ENCODE measurements at places on chromosomes 3 and 15.

- no peak for DNase-seq
Measured at GRCh38 chr3:14803101-14803980, 15.4 kb upstream of the FGD5 start.

- no peak for DNase-seq
Measured at GRCh38 chr3:81425198-81425868, 336.1 kb downstream of the GBE1 start.

GRCh38 chr3:58321791-58322190 is 10.9 kb upstream of the PXK start:
- no peak for DNase-seq

DNA sequence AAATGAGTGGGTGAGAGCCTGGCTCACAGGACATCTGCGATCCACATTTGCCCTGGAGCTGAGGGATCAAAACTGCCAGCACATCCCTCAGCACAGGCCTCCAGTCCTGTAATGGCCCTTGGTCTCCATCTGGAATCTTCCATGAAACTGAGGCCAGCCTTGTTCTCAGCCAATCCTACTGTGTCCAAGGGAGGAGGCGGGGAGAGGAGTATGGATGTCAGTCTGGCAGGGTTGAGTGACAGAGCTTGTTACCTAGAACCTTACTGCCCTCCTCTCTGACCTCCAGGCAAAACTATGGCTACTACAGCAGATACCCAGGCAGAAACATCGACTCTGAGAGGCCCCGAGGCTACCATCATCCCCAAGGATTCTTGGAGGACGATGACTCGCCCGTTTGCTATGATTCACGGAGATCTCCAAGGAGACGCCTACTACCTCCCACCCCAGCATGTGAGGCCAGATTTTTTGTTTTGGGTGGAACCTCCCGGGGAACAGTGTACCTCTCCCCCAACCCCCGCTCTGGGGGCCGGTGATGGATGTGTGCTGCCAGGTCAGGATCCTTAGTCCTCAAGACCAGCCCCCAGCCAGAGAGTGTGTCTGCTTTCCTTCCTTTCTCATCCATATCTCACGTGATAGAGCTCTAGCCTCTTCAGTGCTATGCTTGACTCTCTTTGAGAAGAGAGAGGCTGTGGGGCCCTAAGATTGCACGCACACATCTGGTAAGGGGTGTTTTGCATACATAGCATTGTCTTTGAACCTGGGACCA is 41.3 kb downstream of the CHDH start:
- no peak for DNase-seq

DNA sequence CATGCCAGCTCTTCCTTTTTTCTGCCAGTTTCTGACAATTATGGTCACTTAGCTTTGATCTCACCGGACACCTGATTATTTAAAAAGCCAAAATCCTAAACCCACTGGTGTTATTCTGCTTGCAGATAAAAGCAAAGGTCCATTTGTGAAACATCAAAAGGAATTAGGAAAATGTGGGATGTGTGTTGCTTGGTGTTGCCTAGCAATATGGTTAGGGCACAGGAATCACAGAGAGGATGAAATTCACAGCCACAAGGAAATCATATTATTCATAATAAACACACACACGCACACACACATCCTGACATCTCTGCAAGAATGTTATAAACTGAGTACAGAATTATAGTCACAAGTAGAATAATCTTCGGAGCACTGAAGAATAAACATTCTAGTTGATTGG is 89.3 kb upstream of the BHLHE40 start:
- DNase-seq: no peak

DNA sequence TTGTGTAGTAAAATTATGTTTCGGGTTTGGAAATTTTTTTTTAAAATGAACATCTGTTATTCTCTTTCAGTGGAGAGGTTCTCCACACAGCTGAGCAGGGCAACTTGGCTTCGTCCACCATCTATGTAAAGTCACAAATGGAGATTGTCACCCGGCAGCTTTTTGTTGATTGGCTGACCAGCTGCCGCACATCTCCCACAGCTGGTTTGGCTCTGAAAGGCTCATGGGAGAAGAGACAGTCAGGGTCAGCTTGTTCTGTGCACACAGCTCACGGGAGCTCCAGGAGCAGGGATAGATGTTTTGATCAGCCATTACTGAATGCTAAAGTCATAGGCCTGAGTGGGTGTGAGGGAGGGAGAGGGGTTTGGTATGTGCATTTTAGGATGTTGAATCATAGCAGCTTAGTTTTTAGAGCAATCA is 12.9 kb upstream of the CCDC80 start:
- DNase-seq: no peak

GRCh38 chr3:174186377-174186989 is 672.7 kb upstream of the NAALADL2 start:
- DNase-seq: no peak

GRCh38 chr15:94722024-94722636 is 490.8 kb downstream of the MCTP2 start:
- DNase-seq: no peak

- DNase-seq: no peak
Measured at GRCh38 chr15:35654332-35654731, 108.4 kb upstream of the DPH6 start.

DNA sequence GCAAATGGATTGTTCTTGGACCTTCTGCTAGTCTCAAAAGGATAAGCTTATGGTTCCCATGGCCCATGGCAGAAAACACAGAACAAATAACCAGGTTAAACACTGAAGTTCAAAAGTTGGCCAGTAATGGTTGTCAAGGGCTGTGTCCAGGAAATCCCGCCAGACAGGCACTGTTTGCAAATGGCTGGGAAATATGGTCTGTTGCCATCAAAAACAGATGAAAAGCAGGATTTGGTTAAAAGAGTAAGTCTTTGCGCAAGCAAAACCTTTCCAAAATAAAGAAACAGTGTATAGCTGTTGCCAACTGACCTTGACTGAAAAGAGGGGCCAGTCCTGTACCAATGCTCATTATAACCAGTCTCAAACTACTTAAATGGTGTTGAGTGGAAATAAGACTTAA is 58.6 kb downstream of the WWTR1 start:
- DNase-seq: no peak

Data from NCI-H2081 (cell line).